Activated CD4-positive, alpha-beta T cell treated with anti-CD3 and anti-CD28 coated beads for 36 hours (primary cell): ENCODE measurements at places on chromosomes 7 and 10. TPM values are rescaled to one million over a fixed set of nuclear protein-coding genes. Genes with fewer than 3 reads are reported as not detected.

Gene ACTR3C
- 3.2 TPM for total RNA-seq

Gene LSM5
- total RNA-seq: 135 TPM

Gene PRPS1L1
- not detected for total RNA-seq

Gene CYP2C19
- total RNA-seq: not detected

Gene PITRM1
- total RNA-seq: 97.9 TPM

Gene NUDT13
- 2.2 TPM for total RNA-seq

Gene CPXM2
- total RNA-seq: not detected

Gene TBC1D12
- 0.35 TPM for total RNA-seq

Gene POU6F2
- not detected for total RNA-seq

Gene TDRD1
- 0.25 TPM for total RNA-seq

Gene ANXA8
- not detected for total RNA-seq

Gene MSS51
- 1.9 TPM for total RNA-seq

Gene KCNIP2
- 2.8 TPM for total RNA-seq

Gene ZPBP
- not detected for total RNA-seq

Gene NPSR1
- total RNA-seq: not detected

Gene AQP1
- total RNA-seq: 0.16 TPM

Gene ASAH2
- 3.5 TPM for total RNA-seq

Gene CDCA7L
- total RNA-seq: 86.9 TPM

Gene FAM13C
- total RNA-seq: not detected

Gene SRRM3
- total RNA-seq: 0.09 TPM

Gene GIMAP7
- total RNA-seq: 34.5 TPM

Gene PRKG1
- total RNA-seq: not detected

Gene RBAK
- total RNA-seq: 12.7 TPM

Gene SDK1
- 1.9 TPM for total RNA-seq

Gene IGF2BP3
- total RNA-seq: 1.1 TPM
